ENCODE measurements at places on chromosomes 2 and 18.
A peak's percentile ranks its signal among the peaks of the same experiment; 100 is the strongest.

GRCh38 chr2:54077088-54077900, 38.1 kb upstream of the ACYP2 start:
- DNase-seq: peak; percentile 95

GRCh38 chr2:186675380-186675779, 18.5 kb upstream of the FAM171B start:
- DNase-seq: no peak

DNA sequence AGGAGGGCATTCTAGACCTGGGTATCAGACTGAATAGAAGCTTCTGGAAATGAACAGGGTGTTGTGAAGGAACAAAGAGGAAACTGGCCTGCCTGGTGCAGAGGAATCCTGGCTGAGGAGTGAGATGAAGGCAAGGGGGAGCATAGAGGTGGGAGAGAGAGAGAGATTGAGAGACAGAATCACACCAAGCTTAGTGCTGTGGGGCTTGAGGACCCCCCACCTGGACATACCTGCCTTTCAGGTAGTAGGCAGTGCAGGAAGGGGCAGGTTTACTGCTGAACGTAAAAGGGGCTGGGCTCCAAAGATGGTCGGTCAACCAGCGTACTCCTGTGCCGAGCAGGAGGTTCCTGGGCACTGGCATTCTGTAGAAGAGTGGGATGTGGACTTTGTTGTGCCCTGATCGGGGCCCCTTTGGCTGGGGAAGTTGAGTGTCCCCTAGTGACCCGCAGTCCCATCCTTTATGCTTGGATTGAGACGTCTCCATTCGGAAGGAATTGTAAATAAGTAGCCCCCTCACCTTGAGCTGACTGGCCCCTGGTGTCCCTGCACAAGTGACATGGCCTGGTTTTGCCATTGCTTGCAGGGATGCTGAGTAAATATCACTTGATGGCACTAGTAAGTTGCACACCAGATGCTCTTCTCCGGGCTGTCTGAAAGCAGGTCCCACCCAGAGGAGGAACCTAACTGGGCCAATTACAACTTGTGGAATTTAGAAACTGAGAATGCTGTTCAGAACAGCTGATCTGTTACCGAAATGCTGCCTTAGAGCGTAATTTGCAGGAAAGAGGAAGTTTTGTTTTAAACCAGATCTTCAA, 1.4 kb downstream of the UBE2F start:
- peak; percentile 96 for DNase-seq

DNA sequence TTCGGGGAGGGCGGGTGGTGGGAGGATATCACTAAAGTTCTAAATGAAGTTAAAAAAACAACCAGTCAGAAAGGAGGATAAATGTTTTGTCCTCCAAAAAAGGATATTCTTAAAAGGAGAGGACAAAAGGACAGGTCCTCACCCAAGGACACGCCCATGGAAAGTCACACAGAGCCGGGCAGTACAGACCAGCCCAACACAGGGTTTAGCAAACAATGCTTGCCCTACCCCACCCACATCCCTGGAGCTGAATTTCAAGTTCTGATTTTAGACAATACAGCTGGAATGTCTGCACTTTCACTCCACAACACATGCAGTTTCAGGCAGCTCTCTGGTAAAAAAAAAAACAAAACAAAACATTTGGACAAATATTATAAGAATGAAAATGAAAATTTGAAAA, 67.9 kb downstream of the SLC9A4 start:
- DNase-seq: no peak

GRCh38 chr18:23992089-23992940, 22.2 kb upstream of the TTC39C start:
- DNase-seq: no peak

DNA sequence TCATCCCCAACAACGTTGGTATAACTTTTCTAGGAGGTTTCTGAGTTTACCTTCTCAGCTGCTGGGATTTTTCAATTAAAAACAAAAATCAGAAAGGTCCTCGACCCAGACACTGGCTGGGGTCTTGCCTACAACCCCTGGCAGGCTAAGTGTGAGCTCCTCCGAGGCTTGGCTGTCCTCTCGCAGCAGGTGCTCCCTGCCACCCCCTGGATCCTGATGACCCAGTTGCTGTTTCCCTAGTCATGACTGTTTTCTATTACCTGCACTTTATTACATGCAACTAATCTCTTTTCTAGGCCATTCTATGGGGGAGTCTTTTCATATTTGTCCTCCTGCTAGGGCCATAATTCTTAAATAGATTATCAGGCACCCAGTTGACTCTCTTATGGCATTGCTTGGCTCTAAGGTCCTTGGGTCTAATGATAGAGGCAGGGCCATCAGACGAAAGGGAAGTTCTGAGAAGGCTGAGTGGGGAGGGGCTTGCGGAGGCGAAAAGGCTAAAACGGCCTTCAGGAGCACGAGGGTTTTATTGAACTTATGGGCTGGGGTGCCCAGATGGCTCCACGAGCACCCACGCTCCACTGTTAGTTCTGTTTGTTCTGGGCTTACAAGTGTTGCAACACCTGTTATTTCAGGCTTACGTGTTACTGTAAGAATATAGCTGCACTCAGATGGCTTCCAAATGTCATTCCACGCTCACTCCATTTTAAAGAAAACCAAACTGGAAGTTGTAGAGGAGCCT, 166.0 kb downstream of the NCK2 start:
- no peak for DNase-seq

GRCh38 chr2:100606726-100607343, 44.0 kb downstream of the PDCL3 start:
- DNase-seq: peak; percentile 15
